ENCODE measurements at places on chromosomes 4 and X. TPM values are rescaled to one million over a fixed set of nuclear protein-coding genes. Genes with fewer than 3 reads are reported as not detected.

DNA sequence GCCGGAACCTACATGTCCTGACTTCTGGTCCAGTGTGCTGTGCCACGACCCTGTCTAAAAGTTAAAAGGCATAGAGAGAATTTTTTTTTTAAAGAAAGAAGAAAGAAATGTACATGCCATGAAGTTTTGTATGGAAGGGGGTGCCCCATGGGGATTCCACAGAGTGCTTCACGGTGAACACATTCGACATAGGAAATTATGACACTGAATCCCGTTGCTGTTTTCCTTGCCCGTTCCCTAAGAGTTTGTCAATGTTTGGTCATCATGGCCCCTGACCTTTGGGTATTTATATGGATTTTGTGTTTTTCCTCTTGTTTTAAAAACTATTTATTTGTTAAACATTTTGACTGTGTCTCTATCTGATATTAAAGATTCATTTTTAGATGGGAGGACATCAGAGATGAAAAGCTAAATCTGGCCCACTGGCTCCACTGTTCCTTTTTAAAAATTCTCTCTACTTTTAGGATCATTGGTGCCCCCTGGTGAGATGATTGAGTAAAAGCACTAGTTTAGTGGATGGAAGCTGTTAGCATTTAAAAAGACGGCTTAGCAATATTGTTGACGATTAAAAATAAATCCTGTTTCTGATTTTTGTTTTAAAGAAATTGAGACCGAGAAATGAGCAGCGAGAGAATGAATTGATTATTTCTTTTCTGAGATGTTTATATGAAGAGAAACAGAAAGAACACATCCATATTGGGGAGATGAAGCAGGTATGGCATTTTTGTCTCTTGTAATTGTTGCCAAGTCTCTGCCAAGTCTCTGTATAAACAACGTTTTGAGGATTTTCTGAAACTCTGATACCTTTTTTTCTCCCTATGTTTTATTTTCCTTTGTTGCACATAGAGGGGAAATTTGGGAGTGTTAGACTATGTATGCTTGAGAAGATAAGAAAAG is 75.0 kb downstream of the PTTG2 start:
- DNase-seq = peak; percentile 43

HPSE gene
- 2.1 TPM for total RNA-seq

CXCR3 gene
- not detected for total RNA-seq

- DNase-seq = no peak
Measured at GRCh38 chr4:141220271-141220670, 424 bp upstream of the ZNF330 start.

DNA sequence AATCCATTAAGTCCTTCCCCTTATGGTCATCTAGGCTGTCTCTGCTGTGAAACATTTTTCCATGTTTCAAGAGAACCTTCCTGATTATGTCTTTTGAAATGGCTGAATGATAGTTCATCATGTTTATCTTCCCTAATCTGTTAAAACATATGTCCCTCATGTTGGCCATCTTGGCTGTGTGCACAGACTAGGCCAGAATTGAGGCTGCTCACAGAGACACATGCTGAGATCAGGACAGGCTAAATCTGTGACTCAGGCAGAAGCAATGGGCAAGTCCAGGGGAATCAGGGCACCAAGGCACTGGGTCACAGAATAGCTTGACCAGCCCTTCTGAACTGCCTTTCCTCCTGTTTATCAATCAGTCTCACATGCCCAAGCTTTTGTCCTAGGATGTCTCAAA is 78.3 kb downstream of the FHDC1 start:
- no peak for DNase-seq

Measured in Daoy (cell line).